ENCODE measurements at places on chromosomes 2 and 18. TPM values are rescaled to one million over a fixed set of nuclear protein-coding genes. Genes with fewer than 3 reads are reported as not detected.

The ARID5A gene
- 9.6 TPM for total RNA-seq

The DHRS9 gene
- not detected for total RNA-seq

The ABCA12 gene
- not detected for total RNA-seq

The RBFA gene
- total RNA-seq, result 32.4 TPM

Measured in dermis microvascular lymphatic vessel endothelial cell (primary cell).